ENCODE measurements at places on chromosomes 7 and 10.

DNA sequence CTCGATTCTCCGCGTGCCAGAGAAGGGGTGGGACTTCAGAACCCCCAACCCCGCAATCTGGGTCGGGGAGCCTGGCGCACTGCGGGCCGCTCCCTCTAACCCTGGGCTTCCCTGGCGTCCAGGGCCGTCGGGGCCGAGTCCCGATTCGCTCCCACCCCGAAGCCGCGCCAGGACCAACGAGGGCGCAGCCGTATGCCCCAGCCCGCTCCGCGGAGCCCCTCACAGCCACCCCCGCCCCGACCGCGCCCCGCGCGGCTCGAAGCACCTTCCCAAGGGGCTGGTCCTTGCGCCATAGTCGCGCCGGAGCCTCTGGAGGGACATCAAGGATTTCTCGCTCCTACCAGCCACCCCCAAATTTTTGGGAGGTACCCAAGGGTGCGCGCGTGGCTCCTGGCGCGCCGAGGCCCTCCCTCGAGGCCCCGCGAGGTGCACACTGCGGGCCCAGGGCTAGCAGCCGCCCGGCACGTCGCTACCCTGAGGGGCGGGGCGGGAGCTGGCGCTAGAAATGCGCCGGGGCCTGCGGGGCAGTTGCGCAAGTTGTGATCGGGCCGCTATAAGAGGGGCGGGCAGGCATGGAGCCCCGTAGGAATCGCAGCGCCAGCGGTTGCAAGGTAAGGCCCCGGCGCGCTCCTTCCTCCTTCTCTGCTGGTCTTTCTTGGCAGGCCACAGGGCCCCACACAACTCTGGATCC, at the start of gene LEP:
LEP (plus strand) TSS at position 583 of the 691 bp plus-strand sequence. CDS start 10,741 bp downstream, outside the sequence.
- DNase-seq: no peak

DNA sequence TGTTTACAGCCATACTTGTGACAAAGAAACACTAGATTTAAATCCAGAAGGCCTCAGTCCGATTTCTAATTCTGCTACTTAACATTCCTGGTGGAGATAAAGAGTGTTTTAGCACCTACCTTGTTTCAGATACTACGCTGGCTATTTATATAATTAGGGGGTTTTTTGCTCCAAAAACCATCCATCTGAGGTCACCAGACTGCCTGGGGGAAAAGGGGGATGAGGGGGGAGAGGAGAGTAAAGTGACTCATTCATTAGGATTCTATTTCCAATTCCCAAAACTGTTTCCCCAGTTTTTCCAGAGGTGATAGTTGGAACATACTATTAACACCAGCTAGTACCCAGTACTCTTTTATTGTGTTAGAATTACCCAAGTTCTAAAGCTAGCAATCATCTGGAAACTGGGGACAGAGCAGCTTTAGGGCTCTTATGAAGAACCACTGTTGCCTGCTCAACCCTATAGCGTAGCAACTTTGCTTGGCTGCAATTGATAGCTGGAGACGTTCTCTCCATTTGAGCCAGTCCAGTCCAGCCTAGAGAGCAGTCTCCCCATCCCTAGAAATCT, 6.6 kb downstream of the GCC1 start:
- no peak for DNase-seq

DNA sequence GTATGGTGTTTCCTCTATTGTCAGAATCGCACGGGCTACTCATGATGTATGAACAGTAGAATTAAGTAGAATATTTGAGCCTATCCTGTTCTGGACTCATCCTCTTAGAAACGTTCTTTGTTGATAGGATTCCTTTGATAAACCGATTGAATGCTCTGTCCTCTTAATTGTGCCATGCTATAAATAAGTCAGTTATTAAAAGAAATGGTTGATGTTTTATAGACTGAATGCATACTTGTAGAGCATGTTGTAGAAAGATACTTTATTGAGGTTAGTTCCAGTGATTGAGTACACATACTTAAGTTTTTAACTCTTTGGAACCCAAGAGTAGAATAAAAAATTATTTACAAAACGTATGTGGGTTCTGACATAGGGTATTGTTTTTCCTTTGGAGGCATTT, 54.9 kb upstream of the HBP1 start:
- no peak for DNase-seq

DNA sequence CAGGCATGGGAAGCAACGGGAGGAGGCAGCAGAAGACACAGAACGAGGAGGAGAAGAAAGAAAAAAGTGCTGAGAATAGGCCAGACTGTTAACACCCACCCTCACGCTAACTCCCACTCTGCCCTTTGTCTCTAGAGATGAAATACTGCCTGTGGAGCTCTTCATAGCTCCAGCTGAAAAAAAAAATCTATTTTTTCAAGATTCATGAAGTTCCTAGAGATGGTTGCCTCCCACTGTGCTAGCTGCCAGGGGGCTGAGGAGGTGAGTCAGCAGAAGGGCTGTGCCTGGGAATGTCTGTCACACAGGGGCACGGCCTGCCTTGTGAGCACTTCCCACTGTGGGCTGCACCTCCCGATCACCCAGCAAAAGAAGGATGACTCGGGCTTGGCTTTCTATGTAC, 144.5 kb downstream of the RNF216 start:
- no peak for DNase-seq

GRCh38 chr7:141128506-141128905, 54.6 kb downstream of the TMEM178B start:
- no peak for DNase-seq

- no peak for DNase-seq
Measured at GRCh38 chr10:103232772-103233488, 12.8 kb upstream of the RPEL1 start.

GRCh38 chr10:96895662-96896424, 63.7 kb downstream of the LCOR start:
- no peak for DNase-seq

- no peak for DNase-seq
Measured at GRCh38 chr7:26153823-26154783, 2.1 kb downstream of the NFE2L3 start.

Data from HEK293T (cell line).